ENCODE measurements at places on chromosomes 5 and 9.
A peak's percentile ranks its signal among the peaks of the same experiment; 100 is the strongest.

- peak; percentile 52 for DNase-seq
These were observed 20.9 kb downstream of the PCSK5 start for GRCh38 chr9:75911390-75911789.

- peak; percentile 73 for DNase-seq
These were observed 59.2 kb upstream of the CLINT1 start for GRCh38 chr5:157917899-157918809.

DNA sequence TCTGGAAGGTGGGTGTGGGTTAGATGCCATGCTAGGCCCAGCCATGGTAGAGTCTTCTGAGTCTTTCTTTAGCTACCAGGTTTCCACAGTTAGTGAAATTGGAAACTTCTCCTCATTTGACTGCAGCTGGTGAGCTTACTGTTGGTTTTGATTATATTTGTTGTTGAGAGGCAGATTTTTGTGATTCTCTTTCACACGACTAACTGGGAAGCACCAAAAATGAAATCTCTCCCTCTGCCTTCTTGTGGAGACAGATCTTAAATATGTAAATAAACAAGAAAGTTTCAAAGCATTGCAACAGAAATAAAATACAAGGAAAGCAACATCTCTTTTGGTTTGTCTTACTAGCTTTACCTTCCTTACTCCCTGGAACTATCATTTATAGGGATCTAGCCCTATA is 122.2 kb downstream of the CEMIP2 start:
- no peak for DNase-seq

DNA sequence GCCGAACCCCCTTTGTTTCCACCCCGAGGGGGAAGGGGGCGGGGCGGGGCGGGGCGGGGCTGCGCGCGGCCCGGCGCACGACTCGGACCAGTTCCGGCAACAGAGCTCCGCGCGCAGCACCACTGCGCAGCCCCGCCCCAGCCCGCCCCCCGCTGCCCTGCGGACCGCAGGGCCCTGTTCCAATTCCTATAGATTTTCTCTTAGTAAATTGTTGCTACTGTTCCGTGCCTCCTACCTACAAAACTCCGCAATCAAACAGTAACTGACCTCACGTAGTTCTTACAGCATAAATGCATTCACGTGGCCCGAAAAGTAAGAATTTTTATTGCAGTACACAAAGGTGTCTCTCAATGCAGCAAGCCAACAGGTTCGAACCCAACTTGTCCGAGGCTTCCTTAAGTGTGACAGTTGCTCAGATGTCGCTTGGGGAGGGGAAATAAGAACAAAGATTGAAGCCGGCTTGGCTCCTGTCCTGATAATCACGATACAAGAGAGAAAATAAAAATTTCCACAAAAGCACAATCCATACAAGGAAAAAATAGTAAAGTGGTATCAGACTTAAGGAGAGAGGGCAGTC is 1.2 kb upstream of the RNF38 start:
- no peak for DNase-seq

GRCh38 chr5:110439296-110439695 is 287.2 kb downstream of the TMEM232 start:
- DNase-seq, result no peak

DNA sequence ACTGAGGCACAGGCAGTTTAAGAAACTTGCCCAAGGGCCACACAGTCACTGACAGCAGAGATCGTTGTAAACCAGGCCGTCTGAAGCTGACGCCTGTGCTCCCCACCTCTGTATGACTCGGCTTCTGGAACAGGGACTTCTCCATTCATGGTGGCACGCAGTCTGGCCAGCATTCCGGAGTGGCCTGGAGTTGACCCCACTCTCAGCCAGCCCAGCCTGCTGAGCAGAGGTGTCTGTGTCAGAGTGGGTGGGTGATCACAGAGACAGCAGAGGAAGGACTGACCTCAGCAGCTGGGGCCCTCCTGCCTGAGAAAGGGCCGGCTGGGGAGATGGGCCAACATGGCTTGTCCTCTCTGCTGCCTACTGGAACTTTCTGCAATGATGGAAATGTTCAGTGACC is 12.6 kb downstream of the LRSAM1 start:
- no peak for DNase-seq

Measured in activated CD4-positive, alpha-beta T cell treated with anti-CD3 and anti-CD28 coated beads, Interleukin-2, Interleukin-4, amounts not matched to agents 100 ng/mL and 50 ng/mL, durations not matched to agents 16 hours and 8 hours (primary cell).